Activated CD8-positive, alpha-beta memory T cell treated with anti-CD3 and anti-CD28 coated beads for 4 hours (primary cell): ENCODE measurements at places on chromosomes 1 and 21.

DNA sequence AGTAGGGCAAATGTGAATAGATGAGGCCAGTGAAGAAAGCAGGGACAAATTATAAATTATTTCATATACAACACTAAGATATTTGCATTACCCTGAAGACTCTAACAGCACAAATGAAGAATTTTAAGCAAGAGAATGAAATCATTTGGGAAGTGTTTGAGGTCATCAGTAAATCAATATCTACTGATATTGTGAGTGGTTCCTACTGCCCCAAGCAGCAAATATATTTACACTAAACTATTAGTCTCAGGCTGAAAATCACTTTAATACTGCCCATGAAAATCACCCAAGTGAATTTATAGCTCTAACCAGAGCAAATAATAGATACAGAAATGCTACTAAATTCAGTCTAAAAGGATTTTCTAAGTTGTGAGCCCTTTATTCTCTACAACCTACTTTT, 163.6 kb downstream of the KCNT2 start:
- DNase-seq, result no peak

- DNase-seq, result no peak
Measured at GRCh38 chr1:236812334-236813030, 17.4 kb downstream of the MTR start.

DNA sequence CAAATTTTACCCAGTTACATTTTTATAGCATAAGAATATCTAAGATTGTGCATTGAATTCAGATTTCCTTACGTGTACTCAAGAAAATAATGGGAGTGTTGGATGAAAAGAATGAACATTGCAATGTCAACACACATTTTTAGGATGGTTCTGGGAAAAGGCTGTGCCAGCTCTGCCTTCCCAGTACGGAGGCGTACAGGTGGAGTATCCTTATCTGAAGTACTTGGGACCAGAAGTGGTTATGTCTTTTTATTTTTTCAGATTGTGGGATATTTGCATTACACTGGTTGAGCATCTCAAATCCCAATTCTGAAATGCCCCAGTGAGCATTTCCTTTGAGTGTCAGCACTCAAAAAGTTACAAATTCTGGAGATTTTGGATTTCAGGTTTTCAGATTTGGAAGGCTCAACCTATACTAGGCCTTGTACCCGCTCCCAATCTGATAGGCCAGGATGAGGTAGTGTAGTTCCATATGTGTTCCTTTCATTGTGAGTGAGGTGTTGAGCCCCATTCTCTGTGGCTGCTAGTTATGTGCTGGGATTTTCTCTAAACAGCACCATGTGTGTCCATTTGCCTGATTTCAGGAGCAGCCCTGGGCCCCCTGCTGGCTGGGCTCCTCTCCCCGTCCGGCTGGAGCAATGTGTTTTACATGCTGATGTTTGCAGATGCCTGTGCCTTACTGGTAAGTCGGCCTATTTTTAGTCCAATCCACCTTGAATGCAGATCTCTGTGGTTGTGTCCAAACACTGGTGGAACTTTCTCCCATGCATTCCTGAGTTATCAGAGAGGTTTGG, 60.8 kb downstream of the SLC37A1 start:
- DNase-seq, result no peak

- DNase-seq, result no peak
Measured at GRCh38 chr1:33698361-33699035, 165.4 kb upstream of the HMGB4 start.

GRCh38 chr1:30586671-30587070, 136.7 kb downstream of the MATN1 start:
- DNase-seq, result no peak
